ENCODE measurements at places on chromosomes 16 and 17.
A peak's percentile ranks its signal among the peaks of the same experiment; 100 is the strongest.

- no peaks in the 10 kb centered on the region for H3K36me3 ChIP-seq
- no peak overlapping the region for H3K27ac ChIP-seq
- DNase-seq = no peak
Observed at GRCh38 chr16:1434644-1435592, 4.0 kb downstream of the PERCC1 start.

GRCh38 chr16:85781695-85782370, 17.5 kb downstream of the EMC8 start:
- H3K4me1 ChIP-seq = peaks cover 14% of the 10 kb centered on the region
- no peak overlapping the region for H3K4me3 ChIP-seq
- no peaks in the 10 kb centered on the region for H3K27me3 ChIP-seq
- H3K27ac ChIP-seq = no peak overlapping the region
- peaks cover 23% of the 10 kb centered on the region for H3K36me3 ChIP-seq

DNA sequence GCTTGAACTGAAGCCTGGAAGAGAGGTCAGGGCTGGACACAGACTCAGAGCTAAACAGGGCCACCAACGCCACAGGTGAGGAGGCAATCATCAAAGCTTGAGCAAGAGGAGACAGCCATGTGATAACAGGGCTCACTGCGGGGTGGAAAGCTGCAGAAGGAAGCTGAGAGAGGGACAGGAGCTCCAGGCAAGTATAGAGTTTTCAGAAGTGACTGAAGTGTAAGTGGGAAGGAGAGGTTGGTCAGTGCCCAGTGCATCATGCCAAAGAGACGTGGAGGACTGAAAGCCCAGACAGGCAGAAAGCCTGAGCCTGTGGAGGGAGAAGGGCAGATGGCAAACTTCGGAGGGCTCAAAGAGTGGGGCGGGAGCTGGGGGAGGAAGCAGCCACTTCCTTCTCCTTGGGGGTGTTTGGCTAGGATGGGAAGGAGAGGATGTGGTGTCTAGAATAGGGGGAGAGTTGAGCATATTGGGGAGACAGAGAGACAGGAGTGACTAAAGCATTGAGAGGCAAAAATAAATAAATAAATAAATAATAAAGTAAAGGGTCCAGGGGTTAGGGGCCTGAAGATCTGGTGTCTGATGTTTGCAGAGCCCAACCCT, 2.6 kb downstream of the KIFC3 start:
- H3K4me1 ChIP-seq = peaks cover 83% of the 10 kb centered on the region
- no peak overlapping the region for H3K4me3 ChIP-seq
- DNase-seq = no peak
- no peaks in the 10 kb centered on the region for H3K27me3 ChIP-seq
- peaks cover 3% of the 10 kb centered on the region for H3K36me3 ChIP-seq
- peak overlapping the region; percentile 93 for H3K27ac ChIP-seq

DNA sequence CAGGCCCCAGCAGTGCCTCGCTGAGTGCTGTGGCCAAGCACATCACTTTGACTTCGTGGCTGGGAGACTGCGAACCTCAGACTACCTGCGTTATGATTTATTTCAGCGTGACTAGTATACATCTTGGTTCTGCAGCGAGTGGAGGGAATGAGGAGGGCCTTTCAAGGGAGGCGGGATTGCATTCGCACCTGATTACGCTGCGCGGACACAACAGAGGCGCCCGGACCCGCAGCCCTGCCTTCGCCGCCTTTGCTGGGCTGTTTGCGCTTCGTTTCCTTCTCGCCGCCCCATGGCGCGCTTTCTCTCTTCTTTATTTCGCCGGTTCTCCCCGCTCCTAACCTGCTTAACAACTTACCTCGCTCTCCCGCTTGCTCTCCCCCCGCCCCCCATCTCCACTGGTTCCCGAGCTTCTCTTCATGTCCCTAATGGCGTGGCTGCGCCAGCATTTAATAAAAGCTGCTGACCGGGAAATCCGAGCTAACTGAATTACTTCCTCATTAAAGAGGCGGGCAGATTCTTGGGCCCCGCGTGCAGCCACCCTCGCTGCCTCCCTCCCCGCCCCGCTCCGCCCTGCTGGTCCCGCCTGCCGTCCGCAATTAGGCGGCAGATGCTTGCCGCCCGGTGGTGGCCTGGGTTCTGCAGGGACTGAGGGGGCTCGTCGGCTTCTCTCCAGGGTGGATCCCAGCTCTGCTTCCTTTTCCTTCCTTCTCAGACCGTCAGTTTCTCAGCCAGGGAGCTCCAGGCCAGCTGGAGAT, 257.6 kb upstream of the SDK2 start:
- peaks cover 8% of the 10 kb centered on the region for H3K27me3 ChIP-seq
- H3K27ac ChIP-seq = no peak overlapping the region
- no peak overlapping the region for H3K4me3 ChIP-seq
- H3K4me1 ChIP-seq = peaks cover 3% of the 10 kb centered on the region

- no peaks in the 10 kb centered on the region for H3K27me3 ChIP-seq
- H3K27ac ChIP-seq = no peak overlapping the region
- DNase-seq = no peak
Observed at GRCh38 chr17:63483655-63484575, 7.1 kb downstream of the ACE start.

DNA sequence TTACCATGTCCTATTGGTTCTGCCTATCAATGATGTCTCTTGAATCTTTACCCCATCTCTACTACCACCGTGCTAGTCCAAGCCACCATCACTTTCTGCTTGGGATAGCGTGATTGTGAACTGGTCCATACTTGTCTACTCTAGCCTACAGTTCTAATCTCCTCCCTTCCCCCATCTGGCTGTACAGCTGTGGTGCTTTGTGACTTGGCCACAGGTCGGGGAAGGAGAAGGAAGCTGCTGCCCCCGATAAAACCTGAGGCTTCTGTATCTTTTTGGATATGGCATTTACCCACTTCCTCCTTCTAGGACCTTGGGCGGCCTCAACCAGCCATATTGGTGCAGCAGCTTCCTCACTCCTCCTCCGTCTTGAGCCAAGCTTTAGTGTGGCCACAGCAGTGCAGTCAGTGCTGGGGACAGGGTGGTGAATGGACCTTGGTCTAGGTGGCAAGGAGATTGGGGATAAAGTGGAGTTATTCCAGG, 314 bp upstream of the ITGA2B start:
- H3K27me3 ChIP-seq = no peaks in the 10 kb centered on the region
- no peak overlapping the region for H3K4me3 ChIP-seq
- no peaks in the 10 kb centered on the region for H3K36me3 ChIP-seq
- H3K4me1 ChIP-seq = peaks cover 7% of the 10 kb centered on the region
- no peak for DNase-seq
- no peak overlapping the region for H3K27ac ChIP-seq

DNA sequence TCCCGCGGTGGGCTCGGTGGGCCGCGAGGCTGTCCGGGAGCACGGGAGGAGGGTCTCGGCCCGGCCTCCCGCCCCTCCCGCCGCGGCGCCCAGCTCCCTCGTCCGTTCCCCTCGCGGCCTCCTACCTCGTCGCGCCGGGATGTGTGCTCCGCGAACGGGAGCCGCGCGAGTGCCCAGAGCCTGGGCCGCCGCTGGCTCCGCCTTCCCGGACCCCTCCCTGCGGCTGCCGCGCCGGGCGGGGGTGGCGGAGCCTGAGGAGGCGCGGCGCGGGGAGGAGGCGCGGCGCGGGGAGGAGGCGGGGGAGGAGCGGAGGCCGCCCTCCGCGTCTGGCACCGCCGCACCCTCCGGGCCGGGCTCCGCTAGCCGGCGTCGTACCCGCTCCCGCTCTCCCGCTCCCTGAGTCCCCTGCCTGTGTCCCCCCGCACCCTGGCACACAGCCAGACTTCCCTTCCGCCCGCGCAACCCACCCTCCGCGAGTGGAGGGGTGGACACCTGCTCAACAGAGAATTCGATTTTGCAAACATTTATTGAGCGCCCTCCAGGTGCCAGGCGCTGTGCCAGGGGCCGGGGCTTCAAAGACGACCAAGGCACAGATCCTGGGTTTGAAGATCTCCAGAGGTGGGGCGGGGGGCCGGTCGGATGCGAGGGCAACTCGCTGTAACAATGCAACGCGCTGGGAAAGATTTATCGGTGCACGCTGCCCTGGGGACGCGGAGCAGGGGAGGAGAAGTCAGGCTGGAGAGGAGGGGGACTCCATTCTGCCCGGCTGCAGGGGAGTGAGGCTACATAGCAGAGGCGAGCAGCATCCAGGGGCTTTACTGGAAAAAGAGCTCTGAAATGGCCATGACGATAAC, at the start of gene MPP3:
Gene MPP3, minus strand, starts transcription at position 171 of the 854 bp plus-strand sequence. CDS start 1,240 bp downstream, outside the sequence.
- peak; percentile 46 for DNase-seq
- H3K27me3 ChIP-seq = no peaks in the 10 kb centered on the region
- peak within 1 kb of the TSS; percentile 70 for H3K4me3 ChIP-seq
- no peaks in the 10 kb centered on the region for H3K4me1 ChIP-seq
- no peaks in the 10 kb centered on the region for H3K36me3 ChIP-seq

DNA sequence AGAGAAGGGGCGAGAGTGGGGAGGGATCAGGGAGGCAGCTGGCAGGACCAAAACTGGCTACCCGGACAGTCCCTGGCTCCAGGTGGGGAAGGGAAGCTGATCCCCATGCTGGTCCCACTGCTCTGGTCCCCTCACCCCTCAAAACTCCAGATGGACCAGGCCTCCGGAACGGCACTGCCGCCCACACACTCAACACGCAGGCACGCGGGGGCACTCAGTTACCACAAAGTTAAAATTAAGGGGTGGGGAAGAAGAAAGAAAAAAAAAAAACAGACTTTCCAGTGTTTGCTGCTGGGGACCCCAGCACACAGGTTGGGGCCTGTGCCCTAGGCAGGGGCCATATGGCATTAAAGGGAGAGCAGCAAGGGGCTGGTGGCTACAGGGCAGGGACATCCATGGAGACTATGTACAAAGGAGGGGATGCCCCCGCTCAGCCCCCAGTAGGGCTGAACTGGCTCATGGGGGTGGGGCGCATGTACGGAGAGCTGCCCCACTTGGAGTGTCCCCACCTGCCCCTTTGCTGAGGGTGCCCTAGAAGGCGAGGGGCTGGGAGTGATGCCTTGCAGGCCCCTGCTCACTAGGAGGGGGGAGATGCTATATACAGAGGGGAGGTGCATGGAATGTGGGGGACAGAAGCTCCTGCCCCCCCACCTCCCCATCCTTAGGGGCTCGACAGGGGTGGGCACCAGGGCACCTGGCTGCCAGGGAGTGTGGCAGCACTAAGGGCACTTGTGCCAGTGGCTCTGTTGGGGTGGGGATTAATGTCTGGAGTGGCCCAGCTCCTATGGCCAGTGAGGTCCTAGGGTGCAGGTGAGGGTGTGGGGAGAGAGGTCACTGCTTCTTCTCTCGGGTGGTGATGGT, 5.6 kb downstream of the TP53I13 start:
- no peaks in the 10 kb centered on the region for H3K27me3 ChIP-seq
- no peak overlapping the region for H3K4me3 ChIP-seq
- peaks cover 52% of the 10 kb centered on the region for H3K4me1 ChIP-seq
- DNase-seq = no peak

GRCh38 chr17:51085150-51085805, 35.4 kb downstream of the SPAG9 start:
- H3K27me3 ChIP-seq = no peaks in the 10 kb centered on the region
- no peaks in the 10 kb centered on the region for H3K36me3 ChIP-seq
- DNase-seq = no peak

GRCh38 chr16:9499941-9500593, 408.6 kb downstream of the HAPSTR1 start:
- no peaks in the 10 kb centered on the region for H3K36me3 ChIP-seq
- H3K4me3 ChIP-seq = no peak overlapping the region
- H3K4me1 ChIP-seq = no peaks in the 10 kb centered on the region
- H3K27me3 ChIP-seq = no peaks in the 10 kb centered on the region

DNA sequence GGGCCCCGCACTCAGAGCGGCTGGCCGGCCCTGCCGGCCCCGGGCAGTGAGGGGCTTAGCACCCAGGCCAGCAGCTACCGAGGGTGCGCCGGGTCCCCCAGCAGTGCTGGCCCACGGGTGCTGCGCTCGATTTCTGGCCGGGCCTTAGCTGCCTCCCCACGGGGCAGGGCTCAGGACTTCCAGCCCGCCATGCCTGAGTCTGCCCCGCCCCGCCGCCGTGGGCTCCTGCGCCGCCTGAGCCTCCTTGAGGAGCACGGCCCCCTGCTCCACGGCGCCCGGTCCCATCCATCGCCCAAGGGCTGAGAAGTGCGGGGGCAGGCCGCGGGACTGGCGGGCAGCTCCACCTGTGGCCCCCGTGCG, 67.9 kb upstream of the AMZ2 start:
- DNase-seq = no peak
- no peaks in the 10 kb centered on the region for H3K36me3 ChIP-seq
- no peaks in the 10 kb centered on the region for H3K27me3 ChIP-seq
- H3K27ac ChIP-seq = no peak overlapping the region
- H3K4me3 ChIP-seq = no peak overlapping the region

- DNase-seq = no peak
- no peaks in the 10 kb centered on the region for H3K27me3 ChIP-seq
- peaks cover 28% of the 10 kb centered on the region for H3K4me1 ChIP-seq
- H3K36me3 ChIP-seq = no peaks in the 10 kb centered on the region
- H3K4me3 ChIP-seq = no peak overlapping the region
Observed at GRCh38 chr17:77366558-77367245, 225.9 kb downstream of the SEC14L1 start.

DNA sequence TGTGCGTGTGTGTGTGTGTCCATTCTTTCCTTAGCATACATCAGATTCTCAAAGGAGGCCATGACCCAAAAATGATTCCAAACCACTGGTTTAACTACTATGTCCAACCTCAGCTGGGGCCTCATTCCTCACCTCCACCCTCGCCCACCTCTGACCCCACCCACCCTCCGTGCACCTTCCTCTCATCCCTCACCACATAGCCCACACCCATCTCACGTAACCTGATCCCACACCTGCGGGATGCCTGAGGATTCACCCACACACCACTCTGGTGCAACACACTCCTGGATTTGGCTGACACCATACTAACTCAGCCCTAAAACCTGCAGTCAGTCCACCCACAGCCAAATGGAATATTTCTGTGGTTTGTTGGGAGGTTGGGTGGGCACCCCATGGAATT, 3.3 kb upstream of the CSNK2A2 start:
- no peak for DNase-seq
- no peaks in the 10 kb centered on the region for H3K27me3 ChIP-seq
- H3K4me1 ChIP-seq = peaks cover 13% of the 10 kb centered on the region
- H3K4me3 ChIP-seq = no peak overlapping the region
- no peaks in the 10 kb centered on the region for H3K36me3 ChIP-seq
- no peak overlapping the region for H3K27ac ChIP-seq

DNA sequence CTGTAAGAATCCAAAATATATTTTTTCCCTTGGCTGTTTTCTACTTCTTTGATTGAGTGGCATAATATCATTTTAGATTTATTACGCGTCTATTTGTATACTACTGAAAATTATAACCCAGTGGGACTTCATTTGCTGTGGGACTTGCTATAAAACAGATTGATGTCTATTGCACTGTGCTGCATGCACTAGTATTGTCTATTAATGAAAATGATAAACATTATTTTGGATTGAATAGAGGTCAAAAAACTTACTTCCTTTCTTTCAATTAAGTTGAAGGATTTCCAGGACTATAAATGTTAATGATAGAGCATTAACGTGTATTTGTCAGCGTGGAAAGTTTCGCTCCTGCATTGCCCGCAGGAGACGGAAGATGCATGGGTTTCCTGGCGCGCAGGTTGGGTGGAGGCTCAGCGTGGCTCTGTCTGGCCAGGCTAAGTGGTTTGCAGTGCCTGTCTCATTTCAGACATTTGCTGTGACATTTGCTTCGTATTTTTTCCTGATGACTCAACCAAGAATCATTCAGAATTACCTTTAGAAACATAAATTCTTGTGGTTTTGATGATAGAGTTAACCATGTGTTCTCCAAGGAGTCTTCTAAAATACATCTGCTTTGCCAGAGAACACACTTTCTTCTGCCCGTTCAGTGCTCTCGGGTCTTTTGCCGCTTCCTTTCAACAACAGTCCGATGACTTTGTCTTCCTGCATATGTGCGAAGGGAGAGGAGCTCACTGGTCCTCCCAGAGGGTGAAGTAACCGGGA, 216.7 kb downstream of the RPTOR start:
- peaks cover 2% of the 10 kb centered on the region for H3K36me3 ChIP-seq
- no peak overlapping the region for H3K4me3 ChIP-seq
- no peaks in the 10 kb centered on the region for H3K27me3 ChIP-seq
- DNase-seq = no peak
- no peak overlapping the region for H3K27ac ChIP-seq

Measured in liver (tissue), 10 donors.